ENCODE measurements at places on chromosomes 4 and X.

DNA sequence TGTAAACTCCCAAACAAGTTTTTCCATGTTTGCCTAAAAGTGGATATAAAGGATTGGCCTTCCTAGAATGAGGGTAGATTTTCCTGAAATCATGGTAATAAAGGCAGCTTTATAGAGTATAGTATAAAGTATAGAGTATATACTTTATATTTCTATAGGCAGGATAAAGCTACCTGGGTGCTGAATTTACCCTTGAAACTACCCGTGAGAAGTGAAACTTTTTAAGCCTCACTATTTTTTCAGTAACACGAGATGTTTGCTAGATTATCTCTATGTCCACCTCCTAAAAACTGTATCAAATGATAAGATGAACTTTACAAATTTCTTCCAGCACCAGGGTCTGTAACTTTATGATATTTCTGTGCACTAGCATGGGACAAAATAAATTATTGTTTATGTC is 340.0 kb upstream of the GALNTL6 start:
- DNase-seq: no peak

- DNase-seq: no peak
These were observed 279.3 kb downstream of the INPP4B start for GRCh38 chr4:142566777-142567176.

- peak; percentile 45 for DNase-seq
These were observed 91.3 kb upstream of the DCLK2 start for GRCh38 chr4:149986917-149987316.

GRCh38 chr4:93228021-93228420 is 600.5 kb upstream of the ATOH1 start:
- no peak for DNase-seq

DNA sequence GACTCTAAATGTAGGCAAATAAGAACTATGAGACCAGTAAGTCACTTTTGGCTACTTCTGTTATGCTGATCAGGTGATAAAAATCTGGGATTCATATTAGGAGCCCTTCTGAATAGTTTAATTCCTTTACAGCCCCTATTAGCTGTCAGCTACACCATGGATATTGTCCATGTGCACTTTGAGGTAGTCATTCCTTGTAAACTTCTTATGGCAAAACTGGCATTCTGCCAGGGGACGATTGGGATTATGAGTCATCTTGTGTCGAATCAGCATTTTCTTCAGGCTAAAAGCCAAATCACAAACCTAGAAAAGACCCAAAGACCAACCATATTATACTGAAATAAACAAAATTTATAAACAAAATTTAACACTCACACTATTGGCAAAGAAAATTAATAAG is 227.6 kb downstream of the PRDM5 start:
- no peak for DNase-seq

DNA sequence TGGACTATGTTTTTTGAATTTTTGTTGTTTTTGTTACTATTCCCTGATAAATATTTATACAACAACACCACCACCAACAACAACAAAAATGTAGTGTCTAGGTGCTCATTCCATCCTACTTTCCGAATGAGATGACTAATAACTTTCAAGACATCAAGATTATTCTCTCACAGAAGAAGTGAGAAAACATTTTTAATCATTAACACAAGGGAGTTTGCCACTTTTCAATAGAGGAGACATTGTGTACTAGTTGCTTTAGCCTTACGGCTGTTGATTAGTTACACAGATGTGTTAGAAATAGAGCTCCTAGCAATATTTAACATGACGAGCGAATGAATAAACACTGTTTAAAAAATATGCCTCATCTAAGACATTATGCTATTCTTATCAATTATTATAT is 898.8 kb downstream of the C4orf33 start:
- DNase-seq: no peak

GRCh38 chr4:123452616-123453015 is 56.0 kb downstream of the SPRY1 start:
- peak; percentile 55 for DNase-seq

GRCh38 chrX:22481436-22481835 is 208.7 kb downstream of the CBLL2 start:
- no peak for DNase-seq

DNA sequence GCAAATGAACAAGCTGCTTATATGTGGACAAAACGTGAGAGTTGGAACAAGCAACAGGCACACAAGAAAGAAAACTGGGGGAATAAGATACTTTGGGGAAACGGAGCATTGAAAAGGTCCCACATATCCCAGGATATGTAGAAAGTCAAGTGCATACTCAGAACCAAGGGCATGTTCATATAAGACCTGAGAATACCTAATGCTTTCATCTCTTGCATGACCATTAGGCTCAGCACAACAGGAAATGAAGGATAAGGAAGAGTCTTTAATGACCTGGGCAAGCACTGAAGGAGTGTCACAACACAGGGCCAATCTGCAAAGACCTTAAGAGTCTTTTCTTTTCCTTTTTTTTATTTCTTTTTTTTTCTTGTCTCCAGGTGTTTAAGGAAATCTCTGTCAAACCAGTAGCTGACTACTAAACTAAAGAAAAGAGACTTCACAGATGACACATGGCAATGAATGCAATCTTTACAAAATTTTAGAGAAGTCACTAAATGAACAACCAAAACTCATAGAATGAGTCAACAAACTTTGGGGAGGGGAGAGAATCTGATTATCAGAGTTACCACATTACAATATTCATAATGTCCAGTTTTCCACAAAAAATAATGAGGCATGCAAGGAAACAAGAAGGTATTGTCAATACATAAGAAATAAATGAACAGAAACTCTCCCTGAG is 67.9 kb upstream of the STK26 start:
- DNase-seq: no peak

- DNase-seq: no peak
These were observed 6.4 kb downstream of the LRPAP1 start for GRCh38 chr4:3525532-3526430.

GRCh38 chr4:185036842-185037241 is 18.6 kb downstream of the HELT start:
- DNase-seq: no peak

- no peak for DNase-seq
These were observed 35.6 kb downstream of the STEEP1 start for GRCh38 chrX:119529345-119530276.

- DNase-seq: no peak
These were observed 38.8 kb downstream of the MTM1 start for GRCh38 chrX:150607201-150607600.

- no peak for DNase-seq
These were observed 362.3 kb downstream of the NAF1 start for GRCh38 chr4:162804351-162804924.

DNA sequence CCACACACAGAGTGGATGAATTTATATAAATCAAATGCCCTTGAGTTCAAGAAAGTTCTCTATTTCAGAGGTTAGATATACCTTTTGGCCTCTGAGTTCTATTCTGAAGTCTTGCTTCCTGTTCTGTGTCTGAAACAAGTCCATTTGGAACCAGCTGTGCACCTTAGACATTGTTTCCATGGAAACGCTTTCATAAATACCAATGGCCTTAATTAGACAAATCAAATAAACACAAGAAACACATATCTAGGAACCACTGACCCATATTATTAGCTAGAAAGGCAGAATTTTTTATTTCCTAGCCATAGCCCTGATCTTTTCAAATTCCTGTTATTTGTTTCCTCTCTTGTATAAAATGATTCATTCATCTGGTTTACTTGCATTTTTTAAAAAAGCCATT is 8.4 kb upstream of the C4orf54 start:
- DNase-seq: peak; percentile 13

DNA sequence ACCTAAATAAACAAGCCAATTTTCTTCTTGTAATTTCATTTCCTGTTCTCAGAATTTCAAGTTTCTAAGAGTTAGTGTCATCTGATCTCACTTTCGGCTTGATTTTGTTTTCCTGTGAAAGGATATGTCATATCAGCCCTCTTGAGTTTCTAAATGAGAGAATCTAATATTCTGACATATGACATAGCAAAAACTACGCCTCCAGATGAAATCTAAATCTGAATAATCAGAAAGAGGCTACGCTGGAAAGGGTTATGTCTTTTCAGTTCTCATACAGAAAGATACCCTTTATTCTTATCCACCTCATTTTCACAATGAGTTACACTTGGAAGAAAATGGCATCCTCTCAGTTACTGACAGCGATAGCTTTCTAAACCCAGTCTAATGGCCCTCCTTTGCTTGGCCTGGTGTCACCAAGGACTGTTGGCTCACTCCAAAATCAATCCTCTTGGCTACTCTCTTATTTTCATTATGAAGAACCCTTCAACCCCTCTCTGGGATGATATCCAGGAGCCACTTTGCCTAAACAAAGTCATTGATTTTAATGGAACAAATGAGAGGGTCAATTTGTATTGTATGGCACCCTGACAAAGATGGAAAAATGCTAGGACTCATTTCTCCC is 65.6 kb downstream of the ASB9 start:
- DNase-seq: no peak

DNA sequence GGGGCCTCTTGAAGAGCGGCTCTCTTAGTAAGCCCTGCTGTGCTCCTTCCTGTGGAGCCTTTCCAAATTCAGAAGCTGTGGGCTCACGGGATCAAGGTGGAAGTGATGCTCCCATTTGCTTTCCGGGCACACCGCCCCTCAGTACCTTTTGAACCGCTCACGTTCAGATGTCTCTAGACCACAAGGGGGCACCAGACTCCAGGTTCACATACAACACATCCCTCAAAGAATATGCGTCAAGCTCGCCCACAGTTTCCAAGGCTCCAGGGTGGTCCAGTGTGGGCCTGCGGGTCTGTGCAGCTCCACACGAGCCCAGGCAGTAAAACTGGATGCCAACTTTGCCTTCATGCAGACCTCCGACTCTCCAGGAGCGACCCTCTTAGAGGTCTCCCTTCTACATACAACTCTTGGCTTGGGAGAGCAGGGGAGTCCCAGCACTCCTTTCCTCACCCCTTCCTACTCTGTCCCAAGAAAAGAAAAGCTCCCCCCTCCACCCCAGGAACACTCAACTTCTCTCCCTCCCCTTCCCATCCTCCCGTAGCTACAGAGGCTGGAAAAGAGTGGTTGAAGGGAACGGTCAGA is 11.0 kb downstream of the SUPT20HL1 start:
- peak; percentile 84 for DNase-seq

- DNase-seq: no peak
These were observed 45.4 kb upstream of the FTHL17 start for GRCh38 chrX:31117266-31117665.

- DNase-seq: no peak
These were observed 163.7 kb upstream of the SPANXC start for GRCh38 chrX:141405853-141406492.

DNA sequence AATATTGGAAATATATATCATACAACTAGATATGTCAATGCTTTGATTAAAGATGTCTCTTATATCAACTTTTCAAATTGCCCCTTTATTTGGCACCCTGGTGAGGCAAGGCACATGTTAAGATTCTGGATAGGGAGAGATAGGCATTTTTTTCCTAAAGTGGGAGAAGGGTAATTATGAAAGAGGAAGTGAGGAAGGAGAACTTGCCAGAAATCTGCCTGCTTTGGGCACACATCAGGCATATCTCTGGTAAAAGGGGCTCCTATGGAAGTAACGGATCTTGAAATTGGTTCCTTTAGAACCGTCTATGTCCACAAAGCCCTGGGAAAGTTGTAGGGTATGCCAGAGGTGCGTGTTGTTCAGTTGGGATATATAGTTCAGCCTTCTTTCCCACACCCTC is 5.7 kb downstream of the IL15 start:
- DNase-seq: no peak

- DNase-seq: no peak
These were observed 99.4 kb upstream of the PUDP start for GRCh38 chrX:7247346-7247745.

- DNase-seq: peak; percentile 77
These were observed 112.7 kb upstream of the PTPN13 start for GRCh38 chr4:86481440-86481839.

DNA sequence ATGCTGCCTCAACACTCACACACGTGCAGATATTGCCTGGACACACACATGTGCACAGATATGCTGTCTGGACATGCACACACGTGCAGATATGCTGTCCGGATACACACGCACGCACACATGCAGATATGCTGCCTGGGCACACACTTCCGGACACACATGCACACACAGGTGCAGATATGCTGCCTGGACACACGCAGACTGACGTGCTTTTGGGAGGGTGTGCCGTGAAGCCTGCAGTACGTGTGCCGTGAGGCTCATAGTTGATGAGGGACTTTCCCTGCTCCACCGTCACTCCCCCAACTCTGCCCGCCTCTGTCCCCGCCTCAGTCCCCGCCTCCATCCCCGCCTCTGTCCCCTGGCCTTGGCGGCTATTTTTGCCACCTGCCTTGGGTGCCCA is 14.7 kb downstream of the FGFRL1 start:
- no peak for DNase-seq

GRCh38 chr4:92047209-92047875 is 256.4 kb upstream of the GRID2 start:
- DNase-seq: peak; percentile 34

- no peak for DNase-seq
These were observed 73.1 kb downstream of the MAML3 start for GRCh38 chr4:140080883-140081282.

GRCh38 chr4:100582146-100582545 is 64.3 kb upstream of the EMCN start:
- DNase-seq: no peak

GRCh38 chr4:140735779-140736391 is 20.3 kb downstream of the TBC1D9 start:
- DNase-seq: no peak

DNA sequence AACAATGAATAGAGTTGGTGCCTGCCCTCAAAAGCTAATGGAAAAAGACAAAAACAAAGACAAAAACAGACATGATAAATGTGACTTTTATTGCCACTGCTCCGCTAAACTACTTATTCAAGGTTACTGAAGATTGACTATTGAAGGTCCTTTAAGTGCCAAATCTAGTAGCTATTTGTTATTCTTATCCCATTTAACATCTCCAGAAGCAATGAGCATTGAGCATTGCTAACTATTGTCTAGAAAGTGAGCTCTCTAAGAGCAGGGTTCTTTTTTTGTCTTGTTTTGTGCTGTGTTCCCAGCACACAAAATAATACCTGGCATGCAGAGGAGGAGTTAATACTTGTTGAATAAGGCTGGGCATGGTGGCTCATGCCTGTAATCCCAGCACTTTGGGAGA is 95.4 kb upstream of the SFRP2 start:
- DNase-seq: no peak

DNA sequence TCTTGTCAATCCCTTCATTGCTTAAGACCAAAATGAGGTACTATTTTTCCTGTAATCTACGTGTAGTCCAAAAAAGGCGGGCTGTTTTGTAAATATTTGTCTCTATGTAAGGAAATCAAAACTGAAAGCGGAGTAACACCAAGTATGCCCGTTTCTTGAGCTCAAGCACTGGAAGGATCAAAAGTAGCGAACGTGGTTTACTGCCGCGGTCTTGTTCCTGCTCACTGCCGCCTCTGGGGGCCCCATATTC is 71.5 kb downstream of the AFF1 start:
- no peak for DNase-seq

DNA sequence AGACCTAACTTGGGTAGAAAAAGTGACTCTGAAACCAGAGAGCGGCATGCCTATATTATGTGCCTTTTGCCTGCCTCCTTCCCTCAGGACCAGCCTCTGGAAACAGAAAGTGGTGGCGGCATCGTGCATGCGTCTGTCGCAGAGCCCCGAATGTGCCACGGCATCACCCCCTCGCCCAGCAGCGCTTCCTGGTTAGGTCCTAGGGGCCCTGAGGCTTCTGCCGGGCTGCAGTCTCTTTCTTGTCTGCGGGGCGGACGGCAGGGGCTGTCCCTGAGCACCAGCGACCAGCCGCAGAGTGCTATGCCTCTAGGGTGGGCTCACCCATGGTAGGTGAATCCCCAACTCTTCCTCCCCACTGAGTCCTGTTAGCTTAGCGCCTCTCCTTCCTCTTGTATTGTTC is 68.7 kb downstream of the VSIG4 start:
- DNase-seq: no peak

- no peak for DNase-seq
These were observed 76.7 kb downstream of the TMEM131L start for GRCh38 chr4:153542834-153543233.
